NT2/D1 (cell line): ENCODE measurements at places on chromosomes 13 and 19.

- DNase-seq, result no peak
These were observed 3.5 kb upstream of the LHB start for GRCh38 chr19:49020342-49020741.

DNA sequence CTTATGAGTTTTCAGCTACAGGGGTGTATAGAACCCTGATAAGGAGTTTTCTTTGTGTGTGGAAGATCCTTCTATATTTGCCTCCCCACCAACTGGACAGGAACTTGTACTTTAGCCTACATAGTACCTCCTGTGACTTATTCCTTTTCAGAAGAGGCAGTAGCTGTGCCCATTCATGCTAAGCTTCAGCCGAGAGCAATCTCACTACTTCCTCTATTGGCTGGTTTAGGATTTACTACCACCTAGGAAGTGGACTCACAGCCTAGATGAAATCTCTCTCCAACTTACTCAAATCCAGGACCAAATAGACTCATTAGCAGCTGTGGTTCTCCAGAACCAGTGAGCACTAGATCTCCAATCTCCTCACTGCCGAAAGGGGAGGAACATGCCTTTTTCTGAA lies 2.3 kb upstream of the REX1BD start:
- DNase-seq, result no peak

DNA sequence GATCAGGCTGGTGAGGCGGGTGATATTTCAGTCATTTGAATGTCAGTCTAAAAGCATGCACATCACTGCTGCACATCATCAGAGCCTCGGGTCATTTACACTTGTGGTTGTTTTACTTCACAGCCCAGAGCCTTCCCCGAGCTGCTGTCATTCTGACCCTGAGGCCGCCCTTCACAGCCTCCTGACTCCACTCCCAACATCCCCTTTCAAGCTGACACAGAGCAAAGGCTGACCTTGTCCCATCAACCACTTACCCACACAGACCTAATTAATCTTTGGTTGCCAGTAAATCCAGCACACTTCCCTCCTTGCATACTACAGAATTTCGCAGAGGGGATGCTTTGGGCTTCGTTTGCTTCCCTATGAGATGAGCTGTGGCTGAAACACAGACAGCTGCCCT lies 528.1 kb downstream of the DIAPH3 start:
- DNase-seq, result no peak

- DNase-seq, result no peak
These were observed 6.1 kb downstream of the IL4I1 start for GRCh38 chr19:49890349-49891311.

GRCh38 chr13:91643394-91643793 lies 245.0 kb downstream of the GPC5 start:
- DNase-seq, result no peak
